Right lobe of liver (tissue), 6 donors: ENCODE measurements at places on chromosomes 2 and 18. TPM values are rescaled to one million over a fixed set of nuclear protein-coding genes. Genes with fewer than 3 reads are reported as not detected.

Gene LYPD1
- total RNA-seq = not detected

Gene PDE1A
- total RNA-seq = 2.2 TPM

Gene CASP10
- total RNA-seq = 6.9 TPM

Gene SDC1
- total RNA-seq = 452 TPM

Gene GPBAR1
- 0.98 TPM for total RNA-seq

DNA sequence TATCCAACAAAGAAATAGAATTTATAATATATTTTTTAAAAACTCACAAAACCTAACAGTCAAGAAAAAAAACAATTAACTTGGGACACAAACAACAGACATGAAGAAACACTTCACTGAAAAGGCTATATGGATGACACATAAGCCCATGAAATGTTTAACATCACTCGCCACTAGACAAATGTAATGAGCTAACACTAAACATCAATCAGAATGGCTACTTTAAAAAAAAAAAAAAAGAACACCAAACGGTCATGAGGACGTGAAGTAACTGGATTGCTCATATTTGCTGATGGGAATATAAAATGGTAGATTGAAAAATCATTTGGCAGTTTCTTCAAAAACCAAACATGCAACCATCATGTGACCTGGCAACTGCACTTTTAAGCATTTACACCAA, 97.3 kb upstream of the RGPD4 start:
- no peak for DNase-seq

GRCh38 chr18:34729264-34729663, 19.2 kb downstream of the DTNA start:
- no peak for DNase-seq

GRCh38 chr2:233060980-233061590, 943 bp downstream of the INPP5D start:
- DNase-seq = no peak

DNA sequence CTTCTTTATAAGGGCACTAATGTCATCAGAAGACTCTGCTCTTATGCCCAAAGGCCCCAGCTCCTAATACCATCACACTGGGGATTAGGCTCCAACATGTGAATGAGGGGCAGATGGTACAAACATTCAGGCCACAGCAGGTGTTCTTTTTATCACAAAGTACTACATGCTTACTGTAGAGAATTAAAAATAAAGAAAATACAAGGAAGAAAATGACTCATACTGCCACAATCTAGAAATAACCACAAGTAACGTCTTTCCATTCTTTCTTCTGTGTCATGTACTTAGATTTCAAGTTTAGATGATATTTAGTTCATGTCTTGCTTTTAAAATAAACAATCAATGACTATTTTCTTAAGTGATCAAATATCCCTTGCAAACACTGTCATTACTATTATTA, 100.3 kb upstream of the NEDD4L start:
- no peak for DNase-seq

DNA sequence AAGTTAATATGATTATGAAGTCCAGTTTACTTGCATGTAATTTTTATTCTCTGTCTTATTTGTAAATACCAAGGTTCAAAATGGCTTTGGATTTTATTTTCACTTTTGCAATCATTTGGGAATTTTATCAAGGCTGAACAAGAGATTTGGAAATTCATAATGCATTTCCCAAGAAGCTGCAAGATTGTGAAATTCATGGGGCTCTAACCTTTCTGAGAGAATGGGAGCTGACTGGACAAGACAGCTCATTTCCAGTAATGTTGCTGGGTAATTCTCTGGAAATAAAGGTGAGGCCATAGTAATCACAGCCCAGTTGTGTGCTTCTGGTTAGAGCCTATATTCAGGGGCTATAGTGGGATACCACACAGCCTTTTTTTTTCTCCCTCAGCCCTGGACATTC, 21.5 kb upstream of the NABP1 start:
- DNase-seq = no peak

GRCh38 chr18:7437870-7438269, 129.2 kb upstream of the PTPRM start:
- no peak for DNase-seq

DNA sequence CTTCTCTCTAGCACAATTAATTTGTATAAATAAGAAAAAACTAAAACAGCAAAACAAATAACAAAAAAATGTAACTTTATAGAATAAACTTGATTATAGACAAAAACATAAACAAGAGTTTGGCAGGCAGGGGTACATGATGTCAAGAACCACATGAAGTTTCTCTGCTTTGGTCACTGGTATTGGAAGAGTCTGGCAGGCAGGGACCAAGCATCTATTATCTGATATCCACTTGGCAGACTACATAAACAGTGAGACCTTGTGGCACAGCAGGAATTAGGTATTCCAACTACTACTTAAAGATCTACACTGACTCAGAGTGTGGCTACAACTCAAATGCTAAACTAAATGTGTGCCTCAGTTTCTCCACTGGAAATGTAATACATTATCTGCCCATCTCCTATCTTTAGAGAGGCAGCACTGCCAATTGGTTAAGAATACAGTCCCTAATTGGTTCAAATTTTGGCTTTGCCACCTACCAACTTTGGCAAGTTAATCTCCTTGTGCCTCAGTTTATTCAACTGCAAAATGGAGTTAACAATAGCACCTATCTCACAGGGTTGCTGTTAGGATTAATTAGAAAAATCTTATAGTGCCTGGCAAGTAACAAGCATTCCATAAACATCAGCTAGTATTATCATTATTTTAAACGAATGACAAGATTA, 2.7 kb downstream of the MAP4K3 start:
- DNase-seq = no peak
